ENCODE measurements at places on chromosomes 12 and 14.

DNA sequence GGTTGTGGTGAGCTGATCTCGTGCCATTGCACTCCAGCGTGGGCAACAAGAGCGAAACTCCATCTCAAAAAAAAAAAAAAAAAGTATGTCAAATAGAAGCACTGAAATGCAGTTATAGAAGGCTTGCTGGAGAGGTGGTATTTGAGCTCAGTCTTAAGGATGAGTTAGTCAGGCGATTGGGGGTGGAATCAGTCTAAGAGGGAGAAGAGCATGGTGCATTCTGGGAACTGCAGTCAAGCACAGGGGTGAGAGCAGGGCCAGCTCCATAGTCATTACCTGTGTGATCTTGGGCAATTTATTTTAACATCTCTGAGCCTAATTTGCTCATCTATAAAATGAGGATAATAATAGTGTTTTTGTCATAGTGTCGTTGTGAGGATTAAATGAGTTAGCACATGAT lies 5.9 kb upstream of the GNB3 start:
- no peak for DNase-seq

DNA sequence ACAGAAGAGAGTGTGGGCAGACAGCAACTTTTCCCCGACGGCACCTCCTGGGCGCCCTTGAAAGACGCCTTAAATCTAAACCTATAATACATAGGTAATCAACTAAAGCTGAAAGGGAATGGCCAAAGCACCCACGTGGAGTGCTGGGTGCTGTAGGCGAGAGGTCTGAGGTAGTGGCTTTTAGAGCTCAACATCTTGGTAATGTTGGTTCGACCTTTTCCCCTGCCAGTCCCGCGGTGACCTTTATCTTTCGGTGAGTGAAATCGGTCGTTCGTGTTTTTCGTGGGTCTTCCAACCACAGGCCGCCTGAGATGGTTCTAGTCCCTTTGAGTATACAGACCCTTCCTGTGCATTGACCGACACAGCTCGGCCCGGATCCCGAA lies 9.1 kb downstream of the OR6S1 start:
- no peak for DNase-seq

DNA sequence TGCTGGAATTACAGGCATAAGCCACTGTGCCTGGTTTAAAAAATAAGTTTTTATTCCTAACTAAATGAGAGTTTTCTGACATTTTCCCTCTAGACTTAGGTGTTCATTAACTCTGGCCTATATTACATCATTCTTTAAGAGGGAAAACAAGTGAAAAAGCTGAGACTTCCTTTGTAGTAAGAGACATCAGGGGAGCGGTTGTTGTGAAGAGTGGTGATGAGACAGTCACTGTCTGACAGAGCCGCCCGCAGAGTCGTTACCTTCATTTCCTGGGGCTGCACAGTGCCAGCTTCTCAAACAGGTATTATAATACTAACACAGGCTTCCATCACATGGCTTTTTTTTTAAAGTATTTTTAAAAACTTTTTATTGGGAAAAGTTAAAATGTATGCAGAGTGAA lies 19.7 kb upstream of the TDRD9 start:
- DNase-seq: no peak

GRCh38 chr14:75220156-75220555 lies 43.7 kb upstream of the TMED10 start:
- DNase-seq: no peak

DNA sequence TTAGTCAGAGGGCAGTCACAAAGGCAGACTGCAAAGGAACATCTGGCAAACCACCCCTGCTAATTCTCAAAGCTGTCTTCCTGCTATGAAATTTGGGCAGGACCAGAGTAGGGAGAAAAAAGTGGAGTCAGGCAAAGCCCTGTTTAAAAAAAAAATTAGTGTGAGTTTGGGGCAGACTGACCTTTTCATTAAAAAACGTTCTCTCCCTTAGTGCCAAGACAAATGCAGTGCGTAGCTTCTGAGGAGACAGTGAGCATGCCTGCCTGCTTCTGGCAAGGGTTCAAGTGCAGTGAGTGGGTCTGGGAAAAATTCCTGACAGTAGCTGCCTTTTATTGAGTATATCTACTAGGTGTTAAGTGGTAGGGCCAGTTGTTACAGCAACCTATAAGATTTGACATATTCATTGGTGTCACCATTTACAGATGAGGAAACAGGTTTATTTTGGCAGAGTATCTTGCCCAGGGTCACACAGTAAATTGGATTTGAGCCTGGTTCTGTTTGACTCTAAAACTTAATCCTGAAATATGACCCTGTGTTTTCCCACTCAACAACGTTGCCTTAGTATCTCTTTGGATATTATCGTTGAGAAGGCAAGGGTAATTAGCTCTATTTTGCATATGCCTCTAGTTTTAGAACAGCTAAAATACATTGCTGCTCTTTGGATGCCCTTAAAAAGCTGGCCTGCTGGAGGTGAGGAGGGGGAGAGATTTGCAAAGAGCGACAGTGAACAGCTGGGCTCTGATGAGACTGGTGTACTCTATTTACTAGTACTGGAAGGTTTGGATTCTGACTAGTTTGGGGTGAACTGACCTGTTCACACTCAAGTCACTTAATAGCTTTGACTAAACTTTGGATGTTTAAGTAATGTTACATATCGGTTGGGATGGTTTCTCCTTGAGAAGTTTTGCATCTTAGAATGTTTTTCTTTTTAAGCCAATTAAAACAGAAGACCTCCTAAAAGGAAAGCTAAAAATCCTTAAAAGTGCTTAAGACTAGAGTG lies 72.8 kb downstream of the PAPOLA start:
- no peak for DNase-seq

DNA sequence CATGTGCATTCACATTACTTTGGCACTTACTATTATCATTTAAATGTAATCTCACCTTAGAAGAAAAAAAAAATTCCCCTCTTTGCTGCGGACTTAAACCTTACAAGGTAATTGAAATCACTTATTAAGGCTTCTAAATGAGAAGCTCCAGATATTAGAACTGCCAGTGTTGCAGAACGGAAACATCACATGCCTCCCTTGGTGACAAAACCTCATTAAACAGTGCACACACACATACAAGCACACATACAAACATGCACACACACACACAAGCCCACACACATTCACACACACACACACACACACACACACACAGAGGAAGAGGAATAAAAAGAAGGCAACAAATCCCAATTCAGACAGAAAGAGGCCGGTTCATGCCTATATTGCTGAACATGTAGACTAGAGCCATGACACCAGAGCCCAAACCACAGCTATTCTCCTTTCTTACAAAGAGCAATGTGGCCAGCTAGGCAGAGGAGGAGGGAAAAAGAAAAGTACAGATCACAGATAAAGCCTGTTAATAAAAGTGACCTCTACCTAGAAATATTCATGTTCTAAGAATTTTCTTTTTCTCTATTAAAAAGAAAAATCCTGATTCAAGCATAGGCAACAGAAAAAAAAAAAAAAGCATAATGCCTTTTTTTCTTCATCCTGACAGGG lies 405.2 kb upstream of the FLRT2 start:
- no peak for DNase-seq

DNA sequence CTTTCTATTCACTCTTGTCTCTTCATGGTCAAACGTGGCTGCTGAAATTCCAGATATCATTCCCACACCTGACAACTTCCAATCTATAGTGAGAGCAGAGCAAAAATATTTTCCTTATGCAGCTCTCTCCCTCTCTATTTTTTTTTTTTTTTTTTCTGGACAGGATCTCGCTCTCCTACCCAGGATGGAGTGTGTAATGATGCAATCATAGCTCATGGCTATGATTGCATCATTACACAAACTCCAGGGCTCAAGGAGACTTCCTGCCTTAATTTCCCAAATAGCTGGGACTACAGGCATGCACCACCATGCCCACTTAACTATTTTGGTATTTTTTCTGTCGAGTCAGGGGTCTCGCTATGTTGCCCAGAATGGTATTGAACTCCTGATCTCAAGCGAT lies 1398.9 kb downstream of the AACS start:
- no peak for DNase-seq

DNA sequence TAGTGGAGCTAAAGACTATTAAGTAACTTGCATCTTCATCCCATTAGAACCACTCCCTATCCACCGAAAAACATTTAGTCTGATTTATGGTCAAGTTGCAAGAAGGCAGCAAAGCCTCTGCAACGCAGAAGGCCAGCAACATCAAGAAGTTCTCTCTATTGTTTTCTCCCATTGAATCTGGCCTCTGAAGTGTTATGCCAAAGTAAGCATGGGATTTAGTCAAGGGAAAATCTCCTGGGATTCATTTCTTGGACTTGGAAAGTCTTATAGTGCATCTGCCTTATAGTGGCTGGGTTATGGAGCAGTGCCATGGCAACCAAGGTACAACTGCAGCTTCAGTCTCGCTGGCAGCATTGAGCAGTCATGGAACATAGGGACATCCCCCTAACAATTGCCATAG lies 87.7 kb upstream of the KRR1 start:
- no peak for DNase-seq

DNA sequence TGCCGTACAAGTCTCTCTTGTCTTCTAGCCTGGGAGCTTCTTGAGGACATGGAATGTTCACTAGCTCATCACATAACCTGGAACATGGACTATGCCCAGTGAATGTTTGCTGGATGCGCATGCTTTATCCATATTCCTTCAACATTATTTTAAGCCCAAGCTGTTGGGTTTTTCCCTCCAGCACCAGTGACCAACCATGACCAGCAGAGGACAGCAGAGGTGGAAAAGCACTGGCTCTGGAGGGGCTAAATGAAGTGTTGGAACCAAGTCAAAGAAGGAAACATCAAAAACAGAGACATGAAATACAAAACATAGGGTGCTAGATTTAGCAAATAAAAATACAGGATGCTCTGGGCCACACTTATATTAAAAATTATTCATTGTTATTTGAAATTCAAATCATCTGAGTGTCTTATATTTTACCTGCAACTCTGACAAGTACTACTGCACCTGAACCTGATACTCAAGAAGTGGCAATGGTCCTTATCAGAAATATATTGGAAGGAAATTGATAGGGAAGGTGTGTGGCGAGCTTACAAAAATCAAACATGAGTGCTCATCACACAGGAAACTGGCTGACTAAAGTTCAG lies 23.1 kb upstream of the HELB start:
- no peak for DNase-seq

DNA sequence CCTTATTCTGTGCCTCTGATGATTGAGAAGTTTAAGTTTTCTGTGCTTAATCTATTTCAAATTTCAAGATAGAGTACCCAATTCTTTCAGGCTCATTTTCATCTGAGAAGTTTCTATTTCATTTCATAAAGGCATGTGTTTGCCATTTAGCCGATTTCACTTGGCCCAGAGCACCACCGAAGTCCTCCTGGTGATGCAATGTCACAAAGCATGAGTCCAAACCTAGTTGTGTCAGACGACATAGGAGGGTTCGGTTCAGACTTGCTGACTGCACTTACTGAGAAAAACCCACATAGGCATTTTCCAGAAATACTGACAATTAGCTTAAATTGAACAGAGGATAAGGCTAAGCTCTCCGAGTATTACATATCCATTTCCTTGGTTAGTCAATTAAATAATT lies 152.4 kb upstream of the FAR2 start:
- DNase-seq: no peak

GRCh38 chr14:70744641-70745040 lies 64.7 kb downstream of the MAP3K9 start:
- no peak for DNase-seq

GRCh38 chr12:128507470-128507869 lies 240.5 kb downstream of the TMEM132C start:
- no peak for DNase-seq
